ENCODE measurements at places on chromosomes 7 and 10.

DNA sequence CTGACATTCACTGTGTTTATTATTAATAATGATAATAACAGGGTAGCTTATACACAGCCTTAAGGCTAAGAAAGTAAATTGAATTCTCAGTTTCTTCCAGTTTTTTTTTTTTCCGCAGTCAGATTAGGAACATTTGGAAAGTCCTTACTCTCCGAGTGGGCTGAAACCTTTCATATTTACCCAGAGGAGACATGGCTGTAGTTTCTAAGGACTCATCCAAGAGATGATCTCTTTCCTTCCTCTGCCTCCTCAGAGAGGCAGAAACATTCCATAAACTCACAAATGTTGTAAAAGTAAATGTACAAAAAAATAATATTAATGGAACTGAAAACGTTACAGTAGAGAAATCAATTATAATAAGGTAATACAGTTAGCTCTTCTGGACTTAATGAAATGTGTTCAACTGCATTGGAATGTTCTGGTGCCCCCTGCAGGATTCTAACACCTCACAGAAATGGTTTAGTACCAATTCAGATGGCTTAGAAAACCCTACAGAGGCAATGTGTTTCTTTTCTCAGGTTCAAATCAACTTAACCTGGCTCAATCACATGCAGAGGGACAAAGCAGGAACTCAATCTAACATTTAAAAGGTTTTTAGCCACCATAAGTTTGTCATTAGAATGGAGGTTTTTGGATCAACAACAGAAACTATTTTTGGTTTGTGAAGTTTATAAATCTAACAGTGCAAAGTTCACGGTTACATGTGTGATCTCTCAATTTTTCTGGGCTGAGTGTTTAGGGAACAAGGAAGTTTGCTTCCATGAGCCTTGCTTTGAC, 71.7 kb downstream of the ICA1 start:
- no peak for DNase-seq

DNA sequence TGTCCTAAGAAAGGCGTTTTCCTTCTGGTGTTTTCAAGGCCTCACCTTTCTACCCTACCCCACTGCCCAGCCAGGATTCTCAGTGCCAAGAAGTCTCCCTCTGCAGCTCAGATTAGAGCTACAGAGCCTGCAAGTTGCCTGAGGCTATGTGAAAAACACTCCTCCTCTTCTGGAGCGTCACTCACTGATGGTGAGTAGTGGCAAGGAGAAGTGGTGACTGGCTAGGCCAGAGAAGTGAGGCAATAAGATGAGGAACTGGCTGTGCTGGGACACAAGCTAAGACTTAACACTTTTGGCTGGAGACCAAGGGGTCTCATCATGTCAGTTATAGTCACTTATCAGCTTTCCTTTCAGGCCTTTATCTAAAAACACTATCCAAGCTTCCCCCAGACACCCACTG, 86.7 kb upstream of the PRKAR2B start:
- DNase-seq = no peak

DNA sequence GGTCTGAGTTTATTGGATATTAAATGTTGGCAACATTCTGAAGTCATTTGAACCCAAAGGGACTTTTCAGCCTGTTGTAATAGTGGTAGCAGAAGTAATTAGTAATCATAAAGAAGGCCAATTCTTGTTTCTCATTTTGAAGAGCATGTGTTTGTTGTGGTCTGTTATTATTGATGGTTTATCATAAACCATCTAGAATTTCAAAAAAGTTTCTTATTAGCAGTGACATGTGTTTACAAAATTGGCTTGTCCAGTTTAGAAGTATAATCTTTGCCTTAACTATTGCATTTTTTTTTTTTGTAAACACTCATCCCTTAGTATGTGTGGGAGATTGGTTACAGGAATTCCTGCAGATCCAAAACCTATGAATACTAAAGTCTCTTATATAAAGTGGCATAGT, 177.8 kb downstream of the BBS9 start:
- no peak for DNase-seq

DNA sequence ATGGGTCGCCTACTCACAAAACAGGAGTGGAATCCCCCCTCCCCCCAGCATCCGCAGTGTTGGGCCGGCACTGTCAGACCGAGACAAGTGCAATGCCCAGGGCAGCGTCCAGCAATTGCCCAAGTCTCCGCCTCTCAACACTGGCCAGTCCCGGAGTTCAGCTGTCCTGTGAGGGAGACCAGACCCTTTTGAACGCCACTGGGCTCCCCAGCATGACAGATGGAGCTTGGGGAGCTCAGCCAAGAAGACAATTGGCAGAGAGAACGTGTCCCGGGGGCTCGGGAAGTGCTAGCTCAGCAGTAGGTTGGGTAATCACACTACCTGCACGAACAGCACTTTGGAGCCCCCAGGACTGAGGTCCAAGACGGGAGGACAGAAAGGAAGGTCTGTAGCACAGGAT, 4.7 kb downstream of the COPS6 start:
- DNase-seq = no peak

DNA sequence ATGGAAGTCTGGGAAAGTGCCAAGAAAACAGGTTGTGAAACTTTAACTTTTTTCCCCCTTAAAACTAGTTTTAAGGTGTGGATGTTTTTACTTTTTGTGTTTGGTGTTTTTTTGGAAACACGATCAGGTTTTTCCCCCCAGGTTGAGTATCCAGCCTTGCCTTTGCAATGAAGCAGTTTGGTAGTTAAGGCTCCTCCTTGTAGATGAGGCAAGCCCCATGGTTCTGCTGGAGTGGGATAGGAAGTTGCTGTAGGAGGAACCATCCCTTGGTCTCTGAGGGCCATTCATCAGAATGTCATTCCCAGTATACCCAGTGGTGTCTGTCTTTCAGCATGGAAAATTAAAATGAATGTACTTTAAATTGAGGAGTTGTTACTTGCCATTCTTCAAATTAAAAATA, 2.7 kb downstream of the CUL1 start:
- DNase-seq = no peak

- DNase-seq = no peak
These were observed 319.5 kb downstream of the PLXNA4 start for GRCh38 chr7:132256721-132257212.

- no peak for DNase-seq
These were observed at the start of gene CALHM3 for GRCh38 chr10:103479135-103479534. CALHM3 (minus strand) TSS chr10:103479240; CDS start chr10:103479032, 208 bp downstream.

DNA sequence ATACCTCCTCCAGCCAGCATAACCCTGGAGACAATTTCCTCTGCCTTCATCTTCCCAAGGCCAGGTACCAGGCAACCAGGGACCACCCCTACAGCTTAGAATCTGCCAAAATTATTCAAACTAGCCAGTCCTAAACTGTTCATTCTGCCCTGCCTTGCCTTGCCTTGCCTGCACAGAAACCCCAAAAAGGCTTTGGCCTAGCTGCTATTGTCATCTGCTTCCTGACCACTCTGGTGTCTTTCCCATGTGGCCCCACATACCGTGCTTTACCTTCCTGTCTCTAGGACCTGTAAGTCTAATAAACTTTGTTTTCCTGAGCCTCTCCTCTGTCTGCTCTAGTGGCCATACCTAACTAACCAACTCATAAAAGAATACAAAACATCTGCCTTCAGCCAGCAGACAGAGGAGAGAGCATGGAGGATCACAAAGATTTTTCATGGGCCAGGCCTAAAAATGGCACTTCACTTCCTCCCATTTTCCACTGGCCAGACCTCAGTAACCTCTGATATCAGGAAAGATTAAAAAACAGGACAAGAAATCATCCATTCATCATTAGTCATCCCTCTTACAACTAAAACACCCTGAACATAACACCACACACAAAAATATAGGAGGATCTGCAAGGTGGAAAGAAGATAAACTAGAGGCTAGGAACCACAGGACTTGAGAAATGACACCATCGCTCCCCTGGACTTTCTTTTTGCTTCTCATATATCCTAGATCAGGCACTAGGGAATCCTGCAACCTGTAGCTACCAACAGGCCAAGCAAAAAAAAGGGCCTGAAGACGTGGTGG, 51.5 kb downstream of the IMMP2L start:
- no peak for DNase-seq

- DNase-seq = no peak
These were observed 57.8 kb upstream of the CTBP2 start for GRCh38 chr10:125217990-125218675.

- DNase-seq = no peak
These were observed 593 bp upstream of the PILRA start for GRCh38 chr7:100372694-100373093.

DNA sequence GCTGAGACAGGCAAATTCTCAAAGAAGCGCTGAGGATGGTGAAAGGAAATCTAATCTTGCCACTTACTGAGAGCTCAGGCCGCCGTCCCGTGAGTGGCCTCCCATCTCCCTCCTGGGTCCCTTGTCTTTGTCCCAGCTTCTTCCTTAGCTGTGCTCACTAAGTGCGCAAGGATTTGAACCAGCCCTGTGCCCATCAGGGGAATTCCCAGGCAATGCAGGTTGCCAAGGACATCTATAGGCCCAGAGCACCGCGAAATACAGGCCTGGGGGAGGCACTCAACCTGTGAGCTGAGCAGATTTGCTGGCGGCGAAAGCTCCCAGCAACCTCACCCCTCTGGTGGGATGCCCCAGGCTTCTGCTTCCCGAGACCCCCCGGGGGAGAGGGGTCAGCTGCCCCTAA, 64.8 kb downstream of the OAT start:
- DNase-seq = no peak

DNA sequence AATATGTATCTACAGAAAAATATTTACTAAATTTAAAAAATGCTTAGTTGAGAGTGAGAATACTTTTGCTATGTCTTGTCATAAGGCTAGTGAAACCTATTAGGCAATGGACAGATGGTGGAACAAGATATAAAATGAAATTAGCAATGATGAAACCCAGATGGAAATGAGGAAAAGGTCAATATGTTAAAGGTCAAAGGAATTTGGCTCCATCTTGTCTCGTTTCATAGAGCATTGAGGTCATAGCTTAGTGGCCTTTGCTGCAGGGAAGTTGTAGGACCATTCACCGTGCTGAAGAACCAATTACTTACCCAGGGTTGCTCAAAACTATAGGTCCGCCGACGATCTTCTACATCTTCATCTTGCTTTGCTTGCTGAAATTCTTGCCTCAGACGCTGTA, 683.9 kb downstream of the PARD3 start:
- no peak for DNase-seq

GRCh38 chr7:139768249-139768824, 9.5 kb downstream of the HIPK2 start:
- DNase-seq = no peak

All from esophagus squamous epithelium (tissue), 5 donors.